ENCODE measurements at places on chromosomes 5 and 9.

- no peak for DNase-seq
- no peak overlapping the region for H3K27ac ChIP-seq
- H3K27me3 ChIP-seq = no peaks in the 10 kb centered on the region
Observed at GRCh38 chr5:59559847-59560246, 333.7 kb downstream of the PDE4D start.

DNA sequence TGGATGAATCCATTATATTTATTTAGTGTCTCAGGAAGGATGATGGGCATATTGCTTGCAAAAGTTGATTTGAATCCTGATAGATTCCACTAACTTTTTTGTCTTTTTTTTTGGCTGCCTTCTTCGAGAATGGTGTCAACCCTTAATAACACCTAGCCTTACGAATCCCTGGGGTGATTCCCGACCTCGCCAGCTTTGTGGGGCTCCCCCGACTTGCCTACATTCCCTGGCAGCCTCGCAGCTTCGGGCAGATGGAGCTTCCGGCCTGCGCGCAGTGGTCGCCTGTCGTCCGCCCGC, 366 bp upstream of the DOCK8 start:
- H3K36me3 ChIP-seq = no peaks in the 10 kb centered on the region
- H3K27ac ChIP-seq = no peak overlapping the region
- peak overlapping the region; percentile 51 for H3K4me3 ChIP-seq
- peaks cover 3% of the 10 kb centered on the region for H3K4me1 ChIP-seq
- no peak for DNase-seq
- peaks cover 31% of the 10 kb centered on the region for H3K27me3 ChIP-seq

DNA sequence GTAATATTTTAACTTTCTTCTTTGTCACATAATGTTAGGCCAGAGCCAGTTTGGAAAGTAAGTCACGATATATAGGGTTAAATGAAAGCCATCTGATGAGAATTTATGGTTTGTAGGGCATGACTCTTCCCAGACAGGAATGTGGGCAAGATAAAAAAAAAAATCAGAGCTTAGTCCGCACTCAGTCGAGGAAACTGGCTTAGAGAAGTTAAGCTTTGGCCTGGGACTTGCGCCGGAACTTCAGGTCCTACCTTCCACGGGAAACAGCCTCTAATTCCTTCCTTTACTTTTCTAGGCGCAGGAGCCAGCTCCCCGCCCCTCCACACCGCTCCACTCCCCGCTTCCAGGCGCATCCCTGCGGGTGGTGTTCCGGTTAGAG, 475 bp downstream of the DDX31 start:
- no peaks in the 10 kb centered on the region for H3K27me3 ChIP-seq
- H3K36me3 ChIP-seq = no peaks in the 10 kb centered on the region
- peaks cover 21% of the 10 kb centered on the region for H3K4me1 ChIP-seq
- peak overlapping the region; percentile 90 for H3K27ac ChIP-seq
- H3K4me3 ChIP-seq = peak overlapping the region; percentile 78
- DNase-seq = no peak

GRCh38 chr5:167057665-167058064, 1233.8 kb upstream of the WWC1 start:
- no peak overlapping the region for H3K4me3 ChIP-seq
- H3K27me3 ChIP-seq = no peaks in the 10 kb centered on the region
- no peaks in the 10 kb centered on the region for H3K4me1 ChIP-seq
- H3K27ac ChIP-seq = no peak overlapping the region
- DNase-seq = no peak

GRCh38 chr9:120187758-120188157, 392.2 kb downstream of the CDK5RAP2 start:
- no peak overlapping the region for H3K4me3 ChIP-seq
- no peaks in the 10 kb centered on the region for H3K4me1 ChIP-seq
- H3K27me3 ChIP-seq = no peaks in the 10 kb centered on the region
- DNase-seq = no peak
- H3K36me3 ChIP-seq = no peaks in the 10 kb centered on the region

GRCh38 chr5:157263496-157264090, 2.3 kb upstream of the CYFIP2 start:
- H3K27ac ChIP-seq = no peak overlapping the region
- DNase-seq = no peak
- no peaks in the 10 kb centered on the region for H3K36me3 ChIP-seq
- H3K27me3 ChIP-seq = peaks cover 8% of the 10 kb centered on the region
- H3K4me3 ChIP-seq = no peak overlapping the region

- H3K4me1 ChIP-seq = no peaks in the 10 kb centered on the region
- no peak overlapping the region for H3K4me3 ChIP-seq
- H3K27ac ChIP-seq = no peak overlapping the region
- DNase-seq = no peak
- no peaks in the 10 kb centered on the region for H3K27me3 ChIP-seq
Observed at GRCh38 chr9:104256031-104256695, 162.1 kb downstream of the SMC2 start.

GRCh38 chr5:96144289-96144688, 182.6 kb upstream of the ELL2 start:
- H3K4me1 ChIP-seq = no peaks in the 10 kb centered on the region
- DNase-seq = no peak
- no peaks in the 10 kb centered on the region for H3K27me3 ChIP-seq
- no peaks in the 10 kb centered on the region for H3K36me3 ChIP-seq
- no peak overlapping the region for H3K4me3 ChIP-seq
- no peak overlapping the region for H3K27ac ChIP-seq

- H3K36me3 ChIP-seq = no peaks in the 10 kb centered on the region
- no peaks in the 10 kb centered on the region for H3K27me3 ChIP-seq
- DNase-seq = no peak
- no peak overlapping the region for H3K4me3 ChIP-seq
- no peaks in the 10 kb centered on the region for H3K4me1 ChIP-seq
Observed at GRCh38 chr5:6498968-6499367, 50.3 kb downstream of the UBE2QL1 start.

DNA sequence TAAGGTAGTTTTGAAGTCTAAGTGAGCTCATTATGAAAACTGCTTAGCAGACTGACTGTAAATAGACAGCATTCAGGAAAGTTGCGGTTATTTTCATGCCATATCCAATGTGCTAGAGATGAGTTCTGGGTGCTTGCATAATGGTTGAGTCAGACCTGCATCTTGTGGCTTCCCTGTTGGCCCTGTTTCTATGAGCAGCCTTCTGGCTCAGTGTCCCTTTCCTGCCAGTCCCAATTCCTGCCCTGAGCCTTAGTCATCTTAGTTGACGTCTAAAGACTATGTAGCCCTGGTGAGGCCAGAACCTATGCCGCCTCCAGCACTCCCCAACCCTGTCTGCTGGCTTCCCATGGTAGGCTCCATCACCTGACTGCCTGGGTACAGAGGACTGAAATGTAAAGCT, 76.3 kb upstream of the TNFSF8 start:
- H3K27me3 ChIP-seq = peaks cover 3% of the 10 kb centered on the region
- DNase-seq = no peak
- H3K4me1 ChIP-seq = no peaks in the 10 kb centered on the region

All from endothelial cell of umbilical vein (primary cell).